ENCODE measurements at places on chromosomes 13 and 19. TPM values are rescaled to one million over a fixed set of nuclear protein-coding genes. Genes with fewer than 3 reads are reported as not detected.

Gene FOXA3
- not detected for total RNA-seq

Gene KLF1
- total RNA-seq: not detected

Gene SULT2A1
- not detected for total RNA-seq

Gene LGALS4
- 1.6 TPM for total RNA-seq

Gene FBXO17
- total RNA-seq: 24.7 TPM

Gene MBD3L1
- not detected for total RNA-seq

Gene MYADM
- 141 TPM for total RNA-seq

Gene SEMA6B
- 7.0 TPM for total RNA-seq

DNA sequence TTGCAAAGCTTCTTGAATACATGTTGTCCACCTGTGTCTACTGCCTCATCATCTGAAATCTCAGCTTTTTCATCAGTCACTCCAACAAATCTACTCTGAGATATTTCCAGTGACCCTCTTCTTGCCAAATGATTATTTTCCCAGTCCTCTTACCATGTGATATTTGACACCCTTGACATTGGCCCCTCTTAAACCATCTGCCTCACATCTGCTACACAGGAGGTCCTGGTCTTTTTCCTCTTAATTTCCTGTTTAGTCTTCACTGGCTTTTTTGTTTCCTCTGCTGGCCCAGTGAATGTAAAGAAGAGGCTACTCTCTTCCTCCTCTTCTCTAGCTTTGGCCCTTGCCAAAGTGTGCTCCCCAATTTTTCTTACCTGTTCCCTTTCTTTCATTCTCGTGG is 218.7 kb downstream of the DNAJC15 start:
- no peaks in the 10 kb centered on the region for H3K36me3 ChIP-seq
- H3K4me1 ChIP-seq: no peaks in the 10 kb centered on the region
- H3K27ac ChIP-seq: no peak overlapping the region
- H3K4me3 ChIP-seq: no peak overlapping the region
- no peak for ATAC-seq

GRCh38 chr13:49833402-49833801 is 40.9 kb upstream of the KPNA3 start:
- H3K36me3 ChIP-seq: no peaks in the 10 kb centered on the region
- no peak for ATAC-seq
- no peaks in the 10 kb centered on the region for H3K4me1 ChIP-seq
- no peaks in the 10 kb centered on the region for H3K27me3 ChIP-seq
- no peak overlapping the region for H3K4me3 ChIP-seq
- no peak overlapping the region for H3K27ac ChIP-seq

DNA sequence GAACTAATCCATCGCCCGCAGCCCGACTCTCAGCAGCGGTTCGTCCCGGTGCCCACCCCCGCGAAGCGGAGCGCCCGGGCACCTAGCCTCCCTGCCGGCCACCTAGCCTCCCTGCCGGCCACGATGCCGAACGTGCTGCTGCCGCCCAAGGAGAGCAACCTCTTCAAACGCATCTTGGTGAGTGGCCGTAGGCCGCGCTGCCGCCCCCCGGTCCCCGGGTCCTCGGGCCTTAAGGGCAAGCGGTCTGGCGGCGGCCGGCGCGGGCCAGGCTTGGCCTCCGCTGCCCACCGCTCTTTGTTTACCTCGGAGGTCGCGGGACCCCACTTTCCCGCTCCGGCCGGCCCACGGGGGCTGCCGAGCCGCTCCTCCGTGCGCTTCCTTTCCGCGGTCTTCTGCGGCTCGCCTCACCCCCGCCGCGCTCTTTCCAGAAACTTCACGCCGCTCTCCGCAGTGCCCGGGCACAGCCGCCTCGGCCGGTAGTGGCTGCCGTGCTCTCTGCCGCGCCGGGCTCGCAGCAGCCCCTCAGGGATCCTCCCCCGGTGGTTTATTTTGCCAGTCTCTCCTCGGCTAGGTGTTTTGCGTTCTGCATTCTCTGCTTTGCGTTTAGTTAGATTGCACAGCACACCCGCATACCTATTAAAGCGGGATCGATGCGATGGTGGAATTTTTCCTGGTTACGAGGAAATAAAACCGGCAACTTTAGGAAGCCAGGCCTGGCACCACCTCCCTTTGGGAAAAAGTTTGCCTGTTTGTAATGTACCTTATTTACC is 524 bp downstream of the NAA16 start:
- peak overlapping the region; percentile 80 for H3K27ac ChIP-seq
- H3K36me3 ChIP-seq: no peaks in the 10 kb centered on the region
- peak; percentile 70 for ATAC-seq
- no peaks in the 10 kb centered on the region for H3K27me3 ChIP-seq
- peak overlapping the region; percentile 72 for H3K4me3 ChIP-seq

DNA sequence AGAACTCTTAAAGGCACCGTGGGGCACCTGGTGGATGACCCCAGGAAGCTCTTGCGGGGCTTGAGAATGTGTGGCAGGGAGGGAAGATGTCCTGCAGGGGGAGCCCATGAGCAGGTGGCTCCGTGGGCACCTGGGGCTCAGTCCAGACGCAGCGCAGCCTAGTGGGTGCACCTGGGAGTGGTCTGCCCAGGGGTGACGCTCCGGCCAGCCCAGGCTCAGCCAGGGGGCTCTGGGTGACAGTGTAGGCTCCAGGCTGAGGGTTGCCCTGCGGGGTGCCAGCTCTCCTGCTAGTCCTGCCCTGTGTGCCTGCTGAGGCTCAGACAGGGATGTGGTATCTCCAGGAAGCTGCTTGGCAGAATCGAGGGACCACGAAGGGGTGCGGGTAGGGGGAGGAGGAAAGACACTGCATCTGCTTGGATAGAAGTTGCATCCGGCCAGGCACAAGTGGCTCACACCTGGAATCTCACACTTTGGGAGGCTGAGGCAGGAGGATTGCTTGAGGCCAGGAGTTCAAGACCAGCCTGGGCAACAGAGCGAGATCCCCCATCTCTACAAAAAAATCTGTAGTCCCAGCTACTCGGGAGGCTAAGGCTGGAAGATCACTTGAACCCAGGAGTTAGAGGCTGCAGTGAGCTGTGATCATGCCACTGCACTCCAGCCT is 15.0 kb upstream of the PGLS start:
- no peak overlapping the region for H3K27ac ChIP-seq
- no peak overlapping the region for H3K4me3 ChIP-seq
- peak; percentile 72 for ATAC-seq
- no peaks in the 10 kb centered on the region for H3K36me3 ChIP-seq

GRCh38 chr19:56875717-56876116 is 35.2 kb upstream of the PEG3 start:
- no peak overlapping the region for H3K27ac ChIP-seq
- no peak overlapping the region for H3K4me3 ChIP-seq
- no peaks in the 10 kb centered on the region for H3K4me1 ChIP-seq
- H3K36me3 ChIP-seq: no peaks in the 10 kb centered on the region

DNA sequence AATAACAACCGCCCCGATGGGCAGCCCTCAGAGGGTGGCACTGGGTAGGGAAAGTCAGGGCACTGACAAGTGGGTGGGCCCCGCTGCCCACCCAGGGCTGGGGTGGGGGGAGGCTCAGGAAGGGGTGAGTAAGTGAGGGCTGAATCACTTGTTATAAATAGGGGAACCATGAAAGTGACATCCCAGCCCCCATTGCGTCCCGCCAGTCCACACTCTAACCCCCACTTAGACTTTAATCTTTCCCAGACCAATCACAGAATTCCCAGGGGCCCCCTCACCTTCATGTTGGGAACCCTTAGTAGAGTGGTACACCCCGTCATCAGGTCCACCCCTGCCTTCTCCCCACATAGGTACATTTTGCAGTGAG is 37.0 kb upstream of the NANOS3 start:
- peak; percentile 1 for ATAC-seq
- peak overlapping the region; percentile 100 for H3K27ac ChIP-seq
- H3K4me3 ChIP-seq: peak overlapping the region; percentile 98

GRCh38 chr13:98685146-98685545 is 67.3 kb downstream of the SLC15A1 start:
- no peaks in the 10 kb centered on the region for H3K4me1 ChIP-seq
- H3K27ac ChIP-seq: no peak overlapping the region
- no peak for ATAC-seq
- H3K4me3 ChIP-seq: no peak overlapping the region
- H3K36me3 ChIP-seq: no peaks in the 10 kb centered on the region

- H3K27ac ChIP-seq: no peak overlapping the region
- ATAC-seq: no peak
- H3K27me3 ChIP-seq: no peaks in the 10 kb centered on the region
- no peak overlapping the region for H3K4me3 ChIP-seq
These were observed 932.5 kb upstream of the MIR17HG start for GRCh38 chr13:90414691-90415596.

DNA sequence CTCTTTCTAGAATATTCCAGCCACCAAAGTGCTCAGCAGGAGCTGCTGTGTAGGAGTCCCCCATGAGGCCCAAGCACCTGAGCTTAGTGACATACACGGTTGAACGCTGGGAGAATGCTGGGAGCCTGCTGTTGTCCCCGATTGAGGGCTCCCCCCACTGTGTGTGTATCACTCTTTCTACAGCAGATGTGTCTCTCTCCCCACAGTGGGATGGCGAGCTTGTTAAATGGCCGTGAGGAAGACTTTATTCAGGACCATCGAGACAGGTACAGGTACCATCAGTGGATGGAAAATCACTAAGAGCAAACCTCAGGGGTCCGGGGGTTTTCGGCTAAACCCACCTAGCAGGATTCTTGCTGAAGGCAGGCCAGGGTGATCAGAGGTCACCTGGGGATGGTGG is 22.7 kb downstream of the EPN1 start:
- no peaks in the 10 kb centered on the region for H3K4me1 ChIP-seq
- no peaks in the 10 kb centered on the region for H3K27me3 ChIP-seq
- peaks cover 82% of the 10 kb centered on the region for H3K36me3 ChIP-seq
- no peak overlapping the region for H3K27ac ChIP-seq
- no peak overlapping the region for H3K4me3 ChIP-seq

DNA sequence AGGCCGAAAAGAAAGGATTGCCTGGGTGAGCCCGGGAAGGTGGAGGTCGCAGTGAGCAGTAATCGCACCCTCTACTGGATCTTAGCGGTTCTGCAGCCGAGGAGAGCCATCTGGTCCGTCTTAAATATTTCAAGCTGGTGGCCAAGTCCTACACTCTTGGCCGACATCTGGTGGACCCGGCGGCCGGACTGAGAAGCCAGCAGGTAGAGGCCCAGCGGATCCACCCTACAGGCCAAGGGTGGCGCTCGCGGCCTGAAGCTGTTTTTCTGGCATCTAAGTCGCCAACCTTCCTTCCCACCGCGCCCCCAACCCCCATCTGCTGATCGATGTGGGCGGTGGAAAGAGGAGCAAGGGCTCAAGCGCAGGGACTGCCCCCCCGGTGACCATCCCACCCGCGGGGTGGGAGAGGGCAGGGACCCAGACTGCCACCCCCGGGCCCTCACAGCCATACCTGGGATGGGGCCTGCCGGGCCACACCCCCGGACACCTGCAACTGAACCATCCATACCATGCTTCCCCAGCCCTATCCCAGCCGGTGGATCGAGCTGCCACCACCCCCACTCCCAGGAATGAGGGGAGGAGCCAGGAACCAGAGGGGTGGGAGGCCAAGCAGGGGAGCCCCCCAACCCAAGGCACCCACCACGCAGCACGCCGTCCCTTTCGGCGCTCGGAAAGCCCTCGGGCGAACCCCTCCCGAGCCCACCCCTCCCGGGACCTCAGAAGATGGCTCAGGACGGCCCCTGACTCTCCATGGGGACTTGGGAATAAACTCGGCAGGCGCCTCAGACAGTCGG is 46.3 kb upstream of the ZNF730 start:
- H3K27me3 ChIP-seq: peaks cover 77% of the 10 kb centered on the region
- no peak for ATAC-seq
- no peak overlapping the region for H3K27ac ChIP-seq
- H3K36me3 ChIP-seq: no peaks in the 10 kb centered on the region
- H3K4me1 ChIP-seq: no peaks in the 10 kb centered on the region
- no peak overlapping the region for H3K4me3 ChIP-seq

- H3K36me3 ChIP-seq: no peaks in the 10 kb centered on the region
- no peak overlapping the region for H3K27ac ChIP-seq
- no peaks in the 10 kb centered on the region for H3K27me3 ChIP-seq
These were observed 111.3 kb downstream of the ZNF486 start for GRCh38 chr19:20278342-20278741.

- no peak for ATAC-seq
- H3K27ac ChIP-seq: no peak overlapping the region
- no peak overlapping the region for H3K4me3 ChIP-seq
- no peaks in the 10 kb centered on the region for H3K36me3 ChIP-seq
- H3K27me3 ChIP-seq: no peaks in the 10 kb centered on the region
These were observed 1060.4 kb downstream of the EFNB2 start for GRCh38 chr13:105474983-105475610.

GRCh38 chr19:42412227-42412626 is 15.0 kb downstream of the LIPE start:
- peaks cover 10% of the 10 kb centered on the region for H3K4me1 ChIP-seq
- no peaks in the 10 kb centered on the region for H3K27me3 ChIP-seq
- ATAC-seq: peak; percentile 26
- no peaks in the 10 kb centered on the region for H3K36me3 ChIP-seq
- no peak overlapping the region for H3K27ac ChIP-seq
- no peak overlapping the region for H3K4me3 ChIP-seq

DNA sequence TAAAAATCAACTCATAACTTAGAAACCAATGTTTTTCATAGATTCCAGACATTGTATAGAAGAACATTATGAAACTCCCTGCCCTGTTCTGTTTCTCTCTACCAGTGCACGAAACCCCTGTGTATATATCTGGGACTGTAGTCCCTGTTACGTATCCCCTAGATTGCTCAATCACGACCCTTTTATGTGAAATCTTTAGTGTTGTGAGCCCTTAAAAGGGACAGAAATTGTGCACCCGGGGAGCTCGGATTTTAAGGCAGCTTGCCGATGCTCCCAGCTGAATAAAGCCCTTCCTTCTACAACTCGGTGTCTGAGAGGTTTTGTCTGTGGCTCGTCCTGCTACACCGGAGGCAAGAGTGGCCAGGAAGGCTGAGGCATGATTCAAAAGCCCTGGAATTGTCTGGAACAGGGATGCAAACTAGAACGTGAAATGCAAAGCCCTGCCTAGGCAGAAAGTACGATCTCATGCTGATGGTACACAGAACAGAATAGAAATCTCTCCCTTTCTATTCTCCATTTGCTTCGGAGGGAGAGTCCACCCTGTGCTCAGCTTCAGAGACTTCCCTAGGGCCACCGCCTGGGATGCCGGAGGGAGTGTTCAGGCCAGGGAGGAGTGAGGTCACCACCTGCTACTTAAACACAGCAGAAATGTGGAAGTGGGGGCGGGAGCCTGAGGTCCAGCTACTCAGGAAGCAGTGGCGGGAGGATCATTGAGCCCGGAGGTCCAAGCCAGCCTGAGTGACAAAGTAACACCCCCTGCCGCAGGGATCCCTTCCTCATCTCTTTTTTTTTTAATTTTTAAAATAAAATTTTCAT is 758 bp upstream of the ZNF888 start:
- peak overlapping the region; percentile 86 for H3K27ac ChIP-seq
- peaks cover 24% of the 10 kb centered on the region for H3K4me1 ChIP-seq
- H3K4me3 ChIP-seq: peak overlapping the region; percentile 70
- peak; percentile 67 for ATAC-seq

- no peak overlapping the region for H3K4me3 ChIP-seq
- no peak for ATAC-seq
- no peak overlapping the region for H3K27ac ChIP-seq
- no peaks in the 10 kb centered on the region for H3K4me1 ChIP-seq
- H3K27me3 ChIP-seq: peaks cover 7% of the 10 kb centered on the region
These were observed 114.0 kb upstream of the SLC7A1 start for GRCh38 chr13:29709407-29710069.

- H3K36me3 ChIP-seq: no peaks in the 10 kb centered on the region
- no peak overlapping the region for H3K27ac ChIP-seq
- peaks cover 29% of the 10 kb centered on the region for H3K27me3 ChIP-seq
- no peaks in the 10 kb centered on the region for H3K4me1 ChIP-seq
These were observed 34.0 kb downstream of the IGFL3 start for GRCh38 chr19:46090444-46090843.

Measured in gastroesophageal sphincter (tissue), 4 donors.